HS-5 (cell line): ENCODE measurements at places on chromosomes 3 and 15.

DNA sequence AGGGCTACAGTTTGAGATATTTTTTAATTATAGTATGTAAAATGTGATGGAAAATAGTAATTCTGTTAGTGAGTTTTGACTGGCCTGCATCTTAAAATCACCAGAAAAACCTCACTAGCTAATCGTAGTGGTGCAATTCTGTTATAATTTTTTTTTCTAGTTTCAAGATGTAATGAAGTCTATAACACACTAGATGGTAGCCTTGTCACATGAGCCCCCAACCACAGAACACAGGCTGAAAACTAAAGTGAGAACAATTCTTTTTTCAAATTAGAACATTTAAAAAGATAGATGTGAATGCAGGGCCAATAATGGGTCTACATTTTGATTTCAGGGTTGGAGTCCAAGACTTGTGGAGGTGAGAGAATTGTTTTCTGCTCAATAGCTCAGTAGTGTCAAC lies 83.3 kb upstream of the KCNH8 start:
- DNase-seq, result no peak

GRCh38 chr3:26460985-26461384 lies 161.6 kb upstream of the LRRC3B start:
- DNase-seq, result no peak

- DNase-seq, result no peak
These were observed 18.7 kb downstream of the LRTM1 start for GRCh38 chr3:54909191-54909590.

DNA sequence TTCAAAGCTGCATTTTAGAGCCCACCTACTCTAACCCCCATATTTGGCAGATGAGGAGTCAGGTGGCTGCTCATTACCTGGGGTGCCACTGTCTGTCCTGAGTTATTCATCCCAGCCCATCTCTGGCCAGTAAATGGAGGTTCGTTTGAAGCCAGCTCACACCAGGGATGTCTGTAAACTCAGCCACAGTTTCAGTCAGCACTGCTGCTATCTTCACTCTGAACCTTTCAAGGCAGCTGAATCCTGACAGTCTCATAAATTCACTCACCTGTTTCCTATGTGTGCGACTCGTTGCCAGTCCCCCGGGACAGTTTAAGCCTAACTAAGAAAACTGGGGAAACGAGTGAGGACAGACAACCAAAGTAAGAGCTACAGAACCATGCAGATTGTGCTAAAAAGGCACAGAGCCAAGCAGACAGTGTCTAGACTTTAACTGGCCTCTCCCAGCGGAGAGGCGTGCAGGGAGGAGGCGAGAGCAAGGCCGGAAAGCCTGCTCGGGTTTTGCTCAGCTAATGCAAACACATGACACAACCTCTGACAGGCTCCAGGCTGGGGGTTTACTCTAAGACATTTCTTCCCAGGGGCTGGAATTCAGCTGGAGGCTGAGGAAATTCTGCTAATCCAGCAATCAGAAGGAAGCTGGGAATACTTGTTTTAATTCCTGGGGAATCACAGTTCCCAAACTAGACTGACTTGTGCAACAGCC lies 12.0 kb downstream of the FSTL1 start:
- no peak for DNase-seq

GRCh38 chr3:3016226-3016625 lies 93.9 kb downstream of the IL5RA start:
- no peak for DNase-seq

- DNase-seq, result no peak
These were observed 1062.9 kb upstream of the CADM2 start for GRCh38 chr3:83895892-83896291.

GRCh38 chr3:29705906-29706844 lies 425.3 kb downstream of the RBMS3 start:
- DNase-seq, result no peak

DNA sequence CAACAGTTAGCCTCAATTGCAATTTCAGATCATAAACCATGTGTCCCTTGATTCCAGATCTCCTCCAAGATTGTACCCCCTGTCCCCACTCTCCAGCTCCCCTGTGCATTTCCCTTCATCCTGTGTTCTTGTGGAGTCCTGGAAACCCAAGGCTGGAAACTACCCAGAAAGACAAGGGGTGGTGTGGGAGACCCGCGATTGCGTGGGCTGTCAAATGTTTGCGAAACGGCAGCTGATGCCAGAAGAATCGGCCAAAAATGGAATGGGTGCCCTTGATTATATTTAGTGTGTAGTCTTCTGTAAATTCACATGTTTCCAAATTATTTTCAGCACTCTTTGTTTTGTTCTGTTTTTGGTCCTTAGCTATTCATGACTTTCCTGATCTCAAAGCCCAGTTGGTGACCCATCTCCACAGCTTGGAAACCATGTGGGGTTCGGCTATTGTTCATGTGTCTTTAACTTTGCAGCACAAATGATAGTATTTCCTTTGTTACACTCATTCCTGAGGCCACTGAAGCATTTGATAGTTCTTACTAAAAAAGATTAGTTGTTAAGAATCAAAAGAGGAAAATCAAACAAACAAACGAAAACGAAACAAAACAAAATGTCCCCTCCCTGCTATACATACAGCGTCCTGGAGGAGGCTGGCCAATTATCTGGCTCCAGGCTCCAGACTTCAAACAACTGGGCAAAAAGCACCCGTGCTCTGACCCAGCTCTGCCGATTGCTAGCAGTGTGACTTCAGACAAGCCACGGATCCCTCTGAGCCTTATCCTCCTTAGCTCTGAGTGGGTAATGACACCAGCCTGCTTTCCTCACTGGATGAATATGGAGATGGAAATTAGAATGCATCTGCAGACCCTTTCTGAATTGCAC lies 120.9 kb downstream of the CACNA2D3 start:
- DNase-seq, result no peak

GRCh38 chr3:56930706-56931105 lies 129.0 kb upstream of the ARHGEF3 start:
- DNase-seq, result peak; percentile 2

GRCh38 chr3:28089527-28089897 lies 151.9 kb upstream of the CMC1 start:
- DNase-seq, result no peak

DNA sequence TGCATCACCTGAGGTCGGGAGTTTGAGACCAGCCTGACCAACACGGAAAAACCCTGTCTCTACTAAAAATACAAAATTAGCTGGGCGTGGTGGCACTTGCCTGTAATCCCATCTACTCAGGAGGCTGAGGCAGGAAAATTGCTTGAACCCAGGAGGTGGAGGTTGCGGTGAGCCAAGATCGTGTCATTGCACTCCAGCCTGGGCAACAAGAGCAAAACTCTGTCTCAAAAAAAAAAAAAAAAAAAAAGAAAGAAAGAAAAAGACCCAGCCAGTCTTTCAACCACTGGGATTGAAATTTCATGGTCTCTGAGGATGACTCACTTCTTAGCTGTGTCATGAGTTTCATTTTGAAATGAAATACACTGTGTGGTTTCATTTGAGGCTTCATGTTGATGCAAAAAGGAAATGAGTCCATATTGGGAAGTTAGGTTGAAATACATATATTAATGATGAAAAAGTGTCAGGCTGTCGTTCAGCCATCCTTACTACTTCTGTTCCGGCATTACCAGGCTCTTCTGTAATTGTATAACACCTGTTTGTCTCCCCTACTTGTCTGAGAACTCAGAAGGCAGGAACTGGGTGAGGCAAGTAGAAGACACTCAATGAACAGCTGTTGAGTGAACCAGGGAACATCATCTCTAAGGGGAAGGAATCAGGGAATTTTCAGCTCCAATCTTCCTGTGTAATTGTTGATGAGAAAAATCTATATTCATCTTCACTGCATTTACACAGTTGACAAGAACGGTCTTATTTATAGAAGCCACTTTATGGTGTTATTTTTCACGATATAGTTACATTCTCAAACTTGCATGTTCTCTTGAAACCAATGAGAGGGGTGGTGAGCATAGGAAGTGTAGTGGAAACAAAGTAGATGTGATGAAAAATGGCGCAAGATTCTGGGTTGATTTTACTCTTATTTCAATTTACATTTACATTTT lies 87.4 kb downstream of the NFKBIZ start:
- DNase-seq, result peak; percentile 88

DNA sequence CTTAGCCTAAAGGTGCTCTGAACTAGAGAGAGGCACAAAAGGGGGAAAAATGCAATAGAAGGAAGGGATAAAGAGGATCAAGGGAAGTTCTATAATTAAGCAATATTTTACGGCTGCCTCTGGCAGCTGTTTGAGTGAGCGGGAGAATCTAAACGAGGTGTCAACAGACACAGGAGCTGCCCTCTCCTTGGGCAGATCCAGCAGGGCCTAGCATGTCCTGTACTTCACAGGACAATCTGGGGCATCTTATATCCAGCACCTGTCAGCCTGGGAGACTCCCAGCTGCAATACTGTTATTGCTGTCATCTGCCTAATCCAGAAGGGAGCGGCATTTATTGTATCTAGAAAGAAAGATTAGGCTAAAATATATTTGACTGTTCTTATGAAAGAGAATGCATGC lies 68.9 kb downstream of the WWTR1 start:
- DNase-seq, result no peak

DNA sequence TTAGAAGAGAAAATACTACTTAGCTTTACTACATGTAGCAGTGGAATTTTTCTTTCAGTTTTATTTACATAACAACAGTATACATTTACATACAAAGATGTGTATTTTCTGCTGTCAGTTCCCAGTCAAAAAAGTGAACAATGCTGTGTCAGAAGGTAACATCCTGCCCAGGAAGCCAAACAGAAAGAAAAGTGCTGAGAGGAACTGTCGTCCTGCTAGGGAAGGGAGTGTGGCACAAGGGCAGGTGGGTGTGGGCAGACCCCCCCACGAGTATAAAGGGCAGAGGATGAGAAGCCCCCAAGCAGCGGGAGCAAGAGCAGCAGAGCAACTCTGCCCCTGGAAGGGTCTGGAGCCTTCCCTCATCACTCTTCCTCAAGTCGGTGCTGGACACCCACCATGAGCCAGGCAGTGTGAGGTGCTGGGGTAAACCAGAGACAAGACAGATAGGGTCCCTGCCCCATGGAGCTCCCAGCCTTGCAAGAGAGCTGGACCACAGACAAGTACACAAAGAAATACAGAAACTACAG lies 39.7 kb downstream of the TBC1D2B start:
- no peak for DNase-seq

GRCh38 chr15:66652806-66653205 lies 49.2 kb upstream of the SMAD6 start:
- no peak for DNase-seq

DNA sequence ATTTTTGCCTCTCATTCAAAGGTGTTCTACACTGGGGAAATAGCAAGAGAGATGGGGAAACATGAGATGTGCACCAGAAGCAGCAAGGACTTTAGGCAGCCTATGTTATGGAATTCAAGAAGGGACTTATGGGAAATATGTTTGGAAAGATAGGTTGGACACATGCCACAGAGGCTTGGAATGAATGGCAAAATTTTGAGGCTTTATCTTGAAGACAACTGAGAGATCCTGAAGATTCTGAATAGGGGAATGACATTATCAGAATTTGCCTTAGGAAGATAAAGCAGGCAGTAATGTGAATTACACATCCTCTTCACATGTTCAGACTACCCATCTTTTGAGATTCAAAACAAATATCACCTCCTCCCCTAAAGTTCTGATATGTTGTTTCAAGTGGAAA lies 10.0 kb upstream of the MECOM start:
- no peak for DNase-seq

DNA sequence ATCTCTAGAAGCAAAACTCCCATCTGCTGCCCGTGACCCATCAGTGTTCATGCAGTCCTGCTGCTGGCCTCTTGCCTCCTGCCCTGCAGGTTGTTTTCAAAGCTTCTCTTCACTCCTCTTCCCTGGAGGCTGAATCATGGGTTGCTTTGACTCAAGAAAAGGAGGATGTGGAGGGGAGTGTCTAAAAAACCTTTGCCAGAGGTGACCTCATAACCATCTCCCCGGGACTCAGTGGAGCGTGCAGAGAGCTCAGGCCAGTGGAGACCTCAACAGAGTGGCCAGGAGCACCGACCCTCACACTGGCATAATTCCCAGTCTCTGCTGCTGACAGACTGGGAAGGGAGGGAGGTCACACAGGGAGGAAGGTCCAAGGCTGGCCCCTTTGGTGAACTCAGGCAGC lies 60.9 kb upstream of the ITGA11 start:
- no peak for DNase-seq

GRCh38 chr3:193372783-193373182 lies 5.8 kb downstream of the ATP13A5 start:
- DNase-seq, result no peak

- no peak for DNase-seq
These were observed 303.9 kb upstream of the SLCO3A1 start for GRCh38 chr15:91549581-91549980.

- no peak for DNase-seq
These were observed 41.7 kb downstream of the OXSM start for GRCh38 chr3:25831578-25831977.

DNA sequence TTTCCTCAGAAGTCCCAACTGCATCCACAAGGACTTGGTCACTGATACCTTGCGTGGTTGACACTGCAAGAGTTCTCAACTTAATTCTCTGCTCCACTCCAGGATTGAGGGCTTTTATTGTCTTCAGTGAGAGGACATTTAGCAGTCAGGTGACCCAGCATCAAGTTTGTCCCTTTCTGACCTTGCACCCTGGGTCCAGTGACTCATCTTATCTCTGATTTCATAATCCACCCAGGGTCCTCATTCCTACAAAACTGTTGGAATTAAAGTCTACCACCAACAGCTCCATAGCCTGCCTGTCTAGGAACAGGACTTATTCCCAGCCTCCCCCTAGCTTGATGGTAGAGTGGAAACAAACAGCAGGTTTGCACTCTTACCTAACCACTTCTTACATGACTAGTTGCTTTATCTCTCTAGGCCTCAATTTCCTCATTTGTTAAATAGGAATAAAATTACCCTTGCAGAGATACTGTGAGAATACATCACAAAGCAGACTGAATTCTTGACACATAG lies 151.3 kb upstream of the LPP start:
- DNase-seq, result no peak

DNA sequence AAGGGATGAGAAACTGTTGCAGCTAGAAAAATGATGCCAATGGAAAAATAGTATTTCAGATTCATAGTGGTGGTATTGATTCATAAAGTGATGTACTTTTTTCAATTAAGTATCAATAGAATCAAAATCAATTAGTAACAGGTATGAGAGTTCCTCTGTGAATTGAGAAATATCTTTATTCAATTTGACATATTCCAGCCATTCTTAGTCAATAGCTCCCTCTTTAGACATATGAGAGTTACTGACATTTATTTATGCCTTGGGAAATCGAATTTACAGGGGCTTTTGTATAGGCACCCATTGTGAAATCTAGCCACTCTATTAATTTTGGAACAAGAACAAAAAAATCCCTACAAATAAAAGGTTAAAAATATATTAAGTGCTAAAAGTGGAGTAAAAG lies 386.9 kb upstream of the CNTN3 start:
- DNase-seq, result no peak

- DNase-seq, result no peak
These were observed 19.8 kb upstream of the GP9 start for GRCh38 chr3:129040579-129041300.

- DNase-seq, result no peak
These were observed 4.3 kb upstream of the TSEN2 start for GRCh38 chr3:12479919-12480427.

- no peak for DNase-seq
These were observed 9.2 kb upstream of the DCUN1D1 start for GRCh38 chr3:182989566-182989965.

GRCh38 chr15:31031471-31032067 lies 40.1 kb upstream of the MTMR10 start:
- no peak for DNase-seq

GRCh38 chr3:31442755-31443154 lies 90.0 kb upstream of the STT3B start:
- DNase-seq, result no peak
